ENCODE measurements at places on chromosomes 3 and 15. TPM values are rescaled to one million over a fixed set of nuclear protein-coding genes. Genes with fewer than 3 reads are reported as not detected.

ALDH1A3 gene
- not detected for total RNA-seq

GRCh38 chr3:190433626-190434025 lies 16.1 kb downstream of the TMEM207 start:
- DNase-seq, result no peak

OR5H6 gene
- total RNA-seq, result not detected

DNA sequence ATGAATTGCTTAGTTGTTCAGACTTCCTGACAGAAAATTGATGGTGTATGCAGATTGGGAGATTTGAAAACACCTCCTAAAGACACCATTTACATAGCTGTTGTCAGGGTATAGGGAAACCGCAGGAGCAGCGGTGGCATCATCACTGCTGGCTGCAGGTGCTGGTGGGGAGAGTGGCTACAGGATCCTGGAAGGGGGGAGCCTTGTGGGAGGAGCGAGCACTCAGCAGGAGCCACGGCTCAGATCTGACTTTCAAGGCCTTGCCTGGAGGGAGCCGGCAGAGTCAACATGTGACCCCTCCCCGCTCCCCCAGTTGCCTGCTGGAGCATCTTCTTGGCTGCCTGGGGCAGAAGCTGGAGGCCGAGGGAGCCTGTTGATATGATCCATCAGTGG lies 26.1 kb downstream of the EDEM1 start:
- DNase-seq, result no peak

GRCh38 chr3:112973325-112974177 lies 1.4 kb downstream of the CD200R1 start:
- peak; percentile 66 for DNase-seq

DNA sequence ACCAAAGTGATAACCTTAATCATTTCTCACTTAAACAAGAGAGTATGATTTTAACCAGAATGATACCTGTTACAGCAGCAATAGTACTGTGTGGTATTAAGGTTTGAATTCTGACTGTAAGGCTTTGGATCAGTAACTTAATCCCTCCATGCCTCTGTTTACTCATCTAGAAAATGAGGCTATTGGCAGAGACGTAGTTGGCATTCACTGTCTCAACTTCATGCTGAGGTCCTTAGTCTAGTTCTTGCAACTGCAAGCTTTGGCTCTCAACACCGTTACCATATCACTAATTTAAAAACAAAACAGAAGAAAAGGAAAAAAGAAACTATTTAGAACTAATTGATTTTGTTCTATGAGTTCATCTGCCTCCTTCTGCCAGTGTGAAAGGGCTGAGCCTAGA lies 875.4 kb downstream of the MCTP2 start:
- no peak for DNase-seq

EID1 gene
- 100 TPM for total RNA-seq

HESX1 gene
- 0.42 TPM for total RNA-seq

DNA sequence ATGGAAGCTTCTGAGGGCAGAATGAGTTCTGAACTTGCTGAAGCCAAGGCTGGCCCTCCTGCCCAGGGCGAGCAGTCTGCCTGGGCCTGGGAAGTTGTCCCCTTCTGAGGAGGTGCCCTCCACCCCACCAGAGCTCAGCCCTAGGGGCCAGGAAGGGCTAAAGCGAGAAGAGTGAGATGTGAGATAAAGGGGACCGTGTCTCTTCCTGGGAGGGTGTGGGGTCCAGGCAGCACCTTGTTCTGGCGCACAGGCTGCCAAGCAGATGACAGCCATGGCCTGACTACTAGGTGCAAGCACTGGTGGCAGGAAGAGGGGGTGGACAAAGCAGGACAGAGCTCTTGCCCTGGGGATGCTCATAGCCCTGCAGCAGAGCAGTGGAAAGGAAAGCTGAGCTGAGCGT lies 3.7 kb downstream of the PAK6 start:
- DNase-seq, result no peak

- peak; percentile 52 for DNase-seq
Measured at GRCh38 chr15:70281811-70282307, 184.1 kb upstream of the TLE3 start.

DNA sequence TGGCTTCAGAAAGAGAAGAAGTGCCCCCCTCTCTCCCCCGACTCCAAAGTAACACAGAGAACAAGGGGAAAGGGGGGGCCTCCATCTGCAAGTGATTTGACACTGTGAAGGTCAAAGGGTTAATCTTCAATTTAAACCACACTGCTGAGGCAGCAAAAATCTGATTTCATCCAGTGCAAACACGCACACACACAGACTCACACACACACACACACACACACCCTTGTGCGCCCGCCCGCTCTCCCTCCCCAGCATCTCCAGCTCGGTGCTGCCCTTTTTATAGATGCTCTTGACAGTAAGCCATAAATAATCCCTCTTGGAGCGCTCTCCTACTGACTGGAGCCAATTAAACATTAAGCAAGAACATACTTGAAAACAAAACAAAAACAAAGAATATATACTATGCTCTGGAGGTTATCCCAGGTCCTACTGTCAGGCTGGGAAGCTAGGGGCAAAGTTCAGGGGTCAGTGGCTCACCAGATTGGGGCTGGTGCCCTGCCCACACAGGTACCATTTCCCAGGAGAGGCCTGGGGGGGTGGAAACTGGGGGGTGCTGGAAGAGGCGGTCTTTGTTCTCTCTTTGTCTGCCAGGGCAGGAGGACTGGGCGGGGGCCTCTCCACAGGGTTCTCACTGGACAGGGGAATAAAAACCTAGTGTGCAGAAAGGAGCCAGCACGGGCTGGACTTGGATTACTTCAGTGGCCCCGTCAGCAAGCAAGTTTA lies 16.3 kb downstream of the BMF start:
- DNase-seq, result no peak

GRCh38 chr15:98428253-98428989 lies 219.9 kb upstream of the IGF1R start:
- DNase-seq, result peak; percentile 56

- no peak for DNase-seq
Measured at GRCh38 chr15:29749365-29750086, 72.7 kb downstream of the TJP1 start.

GRCh38 chr3:32467333-32468070 lies 35.1 kb downstream of the CMTM6 start:
- peak; percentile 78 for DNase-seq

DNA sequence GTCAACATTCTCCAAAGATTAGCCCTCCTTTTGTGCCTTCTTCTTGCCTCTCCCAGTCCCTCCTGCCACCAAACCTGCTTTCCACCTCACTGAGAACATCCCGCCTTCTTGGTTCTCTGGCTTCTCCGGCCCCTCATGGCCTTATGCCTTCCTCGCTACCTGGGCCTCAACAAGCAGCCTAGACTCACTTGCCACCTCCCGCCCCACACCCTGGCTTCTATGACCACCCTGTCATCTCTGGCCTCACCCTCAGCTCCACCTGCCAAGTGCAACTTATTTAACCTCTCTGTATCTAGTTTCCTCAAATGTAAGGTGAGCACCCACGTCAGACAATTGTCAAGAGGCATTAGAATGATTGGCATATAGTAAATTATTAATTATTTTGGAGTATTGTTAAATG lies 68.8 kb upstream of the MEX3B start:
- DNase-seq, result no peak

DNA sequence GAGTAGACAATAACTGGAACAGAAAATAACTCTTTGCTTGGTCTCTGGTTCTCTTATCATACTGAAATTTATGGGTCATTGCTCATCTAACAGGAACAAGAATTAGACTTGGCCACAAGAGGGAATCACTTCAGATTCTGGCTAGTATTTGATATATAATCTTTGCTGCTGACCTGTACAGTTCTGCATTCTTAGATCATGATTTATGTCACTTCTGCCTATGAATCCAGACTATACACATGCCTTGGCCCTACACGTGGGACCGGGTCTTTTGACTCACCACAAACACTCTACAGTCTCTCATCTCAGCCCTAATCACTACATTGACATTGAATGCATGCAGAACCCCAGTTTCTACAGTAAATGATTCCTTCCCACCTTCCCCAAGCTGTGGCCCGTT lies 162.5 kb upstream of the SOX2 start:
- DNase-seq, result no peak

HYAL1 gene
- total RNA-seq, result 0.14 TPM

- DNase-seq, result no peak
Measured at GRCh38 chr3:194075088-194075615, 60.8 kb upstream of the HES1 start.

ZBBX gene
- not detected for total RNA-seq

DNA sequence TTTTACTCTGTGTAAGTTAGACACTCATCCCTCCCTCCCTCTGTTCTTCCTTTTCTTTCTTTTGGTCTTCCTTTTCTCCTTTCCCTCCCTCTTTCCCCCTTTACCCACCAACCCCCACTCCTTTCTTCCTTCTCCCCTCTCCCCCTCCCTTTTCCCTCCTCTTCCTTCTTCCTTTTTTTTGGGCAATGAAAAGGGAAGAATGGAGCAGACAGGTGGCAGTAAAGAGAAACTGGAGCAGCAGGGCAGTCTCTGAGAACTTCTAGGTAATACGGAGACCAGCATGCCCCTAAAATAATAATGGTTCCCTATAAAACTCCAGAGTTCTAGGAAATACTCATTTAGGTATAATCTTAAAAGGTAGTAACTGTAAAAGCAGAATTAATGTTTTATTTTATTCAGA lies 11.4 kb upstream of the GPR171 start:
- DNase-seq, result no peak

- DNase-seq, result no peak
Measured at GRCh38 chr3:150793641-150794040, 30.7 kb upstream of the SIAH2 start.

GRCh38 chr15:48856942-48857341 lies 21.0 kb upstream of the EID1 start:
- no peak for DNase-seq

DNA sequence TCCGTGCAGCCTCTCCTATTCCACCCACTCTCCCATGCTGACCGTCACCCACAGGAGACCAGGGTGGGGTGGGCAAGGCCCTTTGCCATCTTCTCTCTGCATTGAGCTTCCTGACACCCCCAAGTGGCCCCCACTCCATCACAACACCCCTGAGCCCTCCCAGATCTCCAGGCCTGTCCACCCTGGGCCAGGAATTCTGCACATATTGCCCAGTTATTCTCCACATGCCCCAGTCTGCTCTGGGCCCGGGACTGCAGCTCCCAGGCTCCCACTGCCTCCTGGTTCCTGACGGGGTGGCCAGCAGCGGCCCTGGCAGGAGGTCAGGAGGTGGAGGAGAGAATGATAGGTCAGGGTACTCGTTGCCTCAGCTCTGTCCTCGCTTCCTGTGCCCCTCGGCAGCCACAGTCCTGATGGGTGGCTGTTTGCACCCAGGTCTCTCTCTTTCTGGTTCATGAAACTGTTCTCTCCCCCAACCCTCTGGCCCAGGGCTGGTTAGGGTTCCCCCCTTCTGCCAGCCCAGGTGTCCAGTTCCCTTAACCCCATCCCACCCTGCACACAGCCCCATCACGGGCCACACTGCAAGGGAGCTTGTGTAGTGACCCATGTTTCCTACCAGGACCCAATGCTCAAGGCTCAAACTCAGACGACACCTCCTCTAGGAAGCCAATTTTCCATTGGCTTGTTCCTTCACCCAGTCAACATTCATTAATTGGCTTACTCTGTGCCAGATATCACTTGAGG lies 47.3 kb downstream of the IQSEC1 start:
- no peak for DNase-seq

GRCh38 chr3:49912881-49913281 lies 9.2 kb upstream of the MST1R start:
- no peak for DNase-seq

DNA sequence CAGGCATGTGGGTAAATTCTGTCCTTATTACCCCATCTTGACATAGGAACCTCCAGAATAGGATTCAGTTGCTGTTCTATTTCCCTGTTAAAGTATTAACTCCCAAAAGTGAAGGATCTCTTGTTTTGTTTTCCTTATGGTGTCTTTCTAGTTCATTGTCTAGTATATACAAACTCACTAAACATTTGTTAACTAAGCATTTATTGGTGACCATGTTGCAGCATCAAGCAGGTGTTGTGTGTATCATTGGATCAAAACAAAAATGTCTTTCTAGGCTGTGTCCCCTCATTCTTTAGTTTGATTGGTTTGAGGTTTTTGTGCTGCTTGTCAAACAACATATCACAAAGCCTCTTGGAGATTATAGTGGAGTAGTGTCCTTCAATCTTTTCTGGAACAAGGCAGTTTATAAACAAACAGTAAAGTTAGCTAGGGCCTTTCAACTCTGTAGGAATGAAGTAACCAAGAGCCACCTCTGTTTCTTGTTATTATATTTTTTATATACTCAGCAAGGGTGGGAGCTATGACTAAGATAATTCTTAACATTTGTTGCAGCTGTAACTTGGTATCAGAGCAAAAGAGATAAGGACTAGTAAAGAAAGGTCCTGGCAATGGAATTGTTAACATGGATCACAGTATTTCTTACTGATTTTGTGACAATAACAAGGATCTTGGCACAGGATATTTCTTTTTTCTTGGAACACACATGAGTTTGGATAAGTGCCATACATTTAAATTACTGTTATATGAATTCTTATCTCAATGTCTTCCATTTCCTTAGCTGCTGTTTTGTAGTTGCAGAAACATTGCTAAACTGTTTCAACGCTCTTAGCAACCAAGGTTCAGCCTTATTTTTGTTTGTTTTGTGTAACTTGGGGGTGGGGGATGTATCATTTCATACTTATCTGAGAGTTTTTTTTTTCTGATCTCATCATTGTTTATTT lies 49.3 kb downstream of the TMOD3 start:
- no peak for DNase-seq

GRCh38 chr3:16130066-16130465 lies 44.4 kb upstream of the GALNT15 start:
- DNase-seq, result no peak

DNA sequence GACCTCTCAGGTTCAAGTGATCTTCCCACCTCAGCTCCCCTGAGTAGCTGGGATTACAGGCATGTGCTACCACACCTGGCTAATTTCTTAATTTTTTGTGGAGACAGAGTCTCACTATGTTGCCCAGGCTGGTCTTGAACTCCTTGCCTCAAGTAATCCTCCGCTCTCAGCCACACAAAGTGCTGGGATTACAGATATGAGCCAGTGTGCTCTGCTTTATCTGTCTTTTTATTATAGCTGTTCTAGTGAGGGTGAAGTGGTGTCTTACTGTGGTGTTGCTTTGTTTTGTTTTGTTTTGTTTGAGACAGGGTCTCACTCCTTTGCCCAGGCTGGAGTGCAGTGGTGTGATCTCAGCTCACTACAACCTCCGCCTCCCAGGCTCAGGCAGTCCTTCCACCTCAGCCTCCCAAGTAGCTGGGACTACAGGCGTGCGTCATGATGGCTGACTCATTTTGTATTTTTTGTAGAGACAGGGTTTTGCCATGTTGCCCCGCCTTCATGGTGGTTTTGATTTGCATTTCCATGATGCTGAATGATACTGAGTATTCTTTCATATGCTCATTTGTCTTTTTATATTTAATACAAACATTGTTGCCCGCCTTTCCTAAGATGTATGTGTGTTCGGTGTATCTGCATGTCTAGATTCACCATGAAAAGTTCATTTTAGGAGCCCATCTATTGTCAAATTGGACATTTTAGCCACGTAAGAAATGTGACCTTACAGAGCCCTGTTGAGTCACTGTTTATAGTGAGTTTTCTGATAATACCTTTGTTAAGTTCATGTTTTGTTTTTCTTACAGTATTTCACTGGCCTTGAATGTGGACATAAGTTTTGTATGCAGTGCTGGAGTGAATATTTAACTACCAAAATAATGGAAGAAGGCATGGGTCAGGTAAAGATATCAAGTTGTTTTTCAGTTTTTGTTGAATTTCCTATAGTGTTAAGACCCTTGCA lies 80.6 kb downstream of the ARIH1 start:
- peak; percentile 60 for DNase-seq

SPINK8 gene
- total RNA-seq, result not detected

- DNase-seq, result no peak
Measured at GRCh38 chr3:73753985-73754384, 129.2 kb upstream of the PDZRN3 start.

- DNase-seq, result no peak
Measured at GRCh38 chr3:62803276-62803675, 71.9 kb downstream of the CADPS start.

GRCh38 chr3:178551916-178552321 lies 15.7 kb downstream of the KCNMB2 start:
- no peak for DNase-seq
